ENCODE measurements at places on chromosomes 2 and 18.

DNA sequence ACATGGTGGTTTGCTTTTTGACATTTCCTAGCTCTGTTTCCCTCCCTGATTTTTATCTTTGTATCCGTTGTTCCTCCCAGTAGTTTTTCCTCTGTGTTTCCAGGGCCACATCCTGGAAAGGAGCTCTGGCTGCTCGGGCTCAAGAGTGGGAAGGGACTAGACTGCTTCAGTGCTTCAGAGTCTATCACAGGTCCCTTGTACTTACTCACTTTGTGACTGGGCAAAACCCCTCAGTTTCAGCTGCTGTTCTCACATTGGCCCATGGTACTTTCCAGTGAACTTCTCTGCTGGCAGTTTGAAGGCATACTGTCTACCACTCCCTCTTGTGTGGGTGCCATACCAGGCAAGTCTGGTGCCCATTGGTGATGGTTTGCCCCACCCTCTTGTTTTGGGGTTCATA, 7.5 kb upstream of the STAMBP start:
- DNase-seq, result no peak

- peak; percentile 64 for DNase-seq
Measured at GRCh38 chr2:73176881-73177644, 25.3 kb upstream of the NOTO start.

GRCh38 chr2:71785516-71785981, 332.2 kb downstream of the DYSF start:
- no peak for DNase-seq

DNA sequence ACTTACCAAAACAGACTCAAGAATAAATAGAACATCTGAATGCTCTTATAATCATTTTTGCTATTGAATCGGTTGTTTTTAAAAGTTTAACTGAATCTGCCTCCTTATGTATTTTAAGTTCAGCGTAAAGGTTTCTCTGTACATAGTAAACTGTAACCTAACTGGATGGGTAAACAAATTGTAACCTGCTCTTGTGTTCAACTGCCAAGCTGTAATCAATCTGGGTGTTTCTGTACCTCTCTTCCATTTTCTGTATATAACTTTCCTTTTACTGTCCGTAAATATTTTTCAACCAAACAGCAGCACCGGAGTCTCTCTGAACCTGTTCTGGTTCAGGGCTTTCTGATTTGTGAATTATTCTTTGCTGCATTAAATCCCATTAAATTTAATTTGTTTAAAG, 27.6 kb upstream of the DNAH7 start:
- no peak for DNase-seq

GRCh38 chr2:51165534-51166260, 133.8 kb upstream of the NRXN1 start:
- no peak for DNase-seq

DNA sequence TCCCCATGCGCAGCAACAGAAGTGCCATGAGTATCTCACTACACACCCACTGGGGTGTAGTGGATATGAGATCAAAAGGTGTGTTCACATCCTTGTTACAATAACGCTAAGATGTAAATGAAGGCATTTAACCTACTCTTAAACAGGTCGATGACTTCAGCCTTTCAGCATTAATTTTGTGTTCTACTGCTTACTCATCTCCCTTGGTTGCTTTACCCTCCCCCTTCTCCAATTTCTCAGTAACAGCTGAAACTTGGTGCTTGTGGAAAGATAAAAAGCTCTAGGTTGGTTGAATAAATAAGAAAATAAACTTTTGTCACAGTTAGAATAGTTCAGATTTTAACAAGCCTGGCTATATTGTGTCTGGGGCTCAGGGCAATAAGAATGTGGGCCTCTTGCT, 147.5 kb upstream of the SESTD1 start:
- DNase-seq, result no peak

GRCh38 chr2:41109744-41110143, 657.9 kb upstream of the SLC8A1 start:
- no peak for DNase-seq

- DNase-seq, result no peak
Measured at GRCh38 chr18:41324020-41324791, 630.8 kb upstream of the PIK3C3 start.

GRCh38 chr2:239258248-239258647, 142.6 kb downstream of the HDAC4 start:
- DNase-seq, result no peak

- no peak for DNase-seq
Measured at GRCh38 chr18:26710470-26711096, 154.9 kb downstream of the AQP4 start.

- no peak for DNase-seq
Measured at GRCh38 chr2:113232740-113233139, 46.0 kb downstream of the PAX8 start.

- peak; percentile 66 for DNase-seq
Measured at GRCh38 chr2:77005522-77005921, 516.7 kb downstream of the LRRTM4 start.

GRCh38 chr2:105712981-105713596, 31.6 kb upstream of the NCK2 start:
- DNase-seq, result no peak

DNA sequence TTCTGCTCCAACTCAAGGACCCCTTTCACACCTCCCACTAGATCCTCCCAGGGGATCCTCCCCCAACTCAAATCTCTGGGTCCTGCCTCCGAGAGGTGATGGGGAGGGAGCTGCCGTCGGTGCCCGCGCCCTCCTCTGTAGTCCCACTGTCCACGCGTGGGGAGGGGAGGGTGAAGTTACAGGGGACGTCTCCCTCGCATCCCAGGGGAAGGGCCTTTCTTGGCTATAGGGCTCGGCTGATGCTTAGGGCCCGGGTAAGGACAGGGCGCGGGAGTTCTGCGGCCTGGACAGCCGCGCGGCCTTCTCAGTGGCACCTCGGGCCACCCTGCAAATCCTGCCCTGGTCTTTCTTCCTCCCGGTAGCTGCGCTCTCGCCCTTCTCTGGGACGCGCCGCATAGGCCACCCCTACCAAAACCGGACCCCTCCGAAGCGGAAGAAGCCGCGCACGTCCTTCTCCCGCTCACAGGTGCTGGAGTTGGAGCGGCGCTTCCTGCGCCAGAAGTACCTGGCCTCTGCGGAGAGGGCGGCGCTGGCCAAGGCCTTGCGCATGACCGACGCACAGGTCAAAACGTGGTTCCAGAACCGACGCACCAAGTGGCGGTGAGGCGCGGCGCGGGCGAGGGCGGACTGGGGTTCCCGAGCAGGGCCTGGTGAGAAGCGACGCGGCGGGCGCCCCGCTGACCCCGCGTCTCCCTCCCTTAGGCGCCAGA, 1.2 kb downstream of the TLX2 start:
- DNase-seq, result no peak

DNA sequence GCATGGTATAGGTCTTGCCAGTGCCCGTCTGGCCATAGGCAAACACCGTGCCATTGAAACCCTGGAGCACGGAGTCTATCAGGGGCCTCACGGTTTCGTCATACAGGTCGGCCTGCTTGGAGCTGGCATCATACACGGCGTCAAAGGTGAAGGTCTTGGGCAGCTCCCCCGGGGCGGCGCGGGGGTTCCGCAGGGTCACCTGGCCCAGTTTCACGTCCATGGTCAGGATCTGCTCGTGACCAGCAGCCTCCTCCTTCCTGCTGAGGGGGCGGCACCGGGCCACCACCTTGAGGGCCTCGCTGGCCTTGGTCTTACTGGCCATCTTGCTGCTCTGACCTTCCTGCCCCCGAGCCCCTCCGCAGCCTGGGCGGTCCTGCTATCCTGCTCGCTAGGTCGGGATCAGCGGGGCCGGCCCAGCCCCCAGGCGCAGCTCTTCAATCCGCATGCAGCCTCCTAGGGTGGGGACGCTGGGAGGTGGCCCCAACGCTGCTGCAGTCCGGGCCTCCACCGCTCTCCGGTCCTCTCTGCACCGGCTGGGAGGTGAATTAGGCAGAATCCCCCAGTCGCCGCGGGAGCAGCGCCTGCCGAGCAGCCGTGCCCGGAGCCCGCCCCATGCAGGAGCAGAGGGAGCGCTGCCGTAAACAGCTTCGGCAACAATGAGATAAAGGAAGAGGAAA, 563 bp downstream of the KIF3C start:
- DNase-seq, result no peak

DNA sequence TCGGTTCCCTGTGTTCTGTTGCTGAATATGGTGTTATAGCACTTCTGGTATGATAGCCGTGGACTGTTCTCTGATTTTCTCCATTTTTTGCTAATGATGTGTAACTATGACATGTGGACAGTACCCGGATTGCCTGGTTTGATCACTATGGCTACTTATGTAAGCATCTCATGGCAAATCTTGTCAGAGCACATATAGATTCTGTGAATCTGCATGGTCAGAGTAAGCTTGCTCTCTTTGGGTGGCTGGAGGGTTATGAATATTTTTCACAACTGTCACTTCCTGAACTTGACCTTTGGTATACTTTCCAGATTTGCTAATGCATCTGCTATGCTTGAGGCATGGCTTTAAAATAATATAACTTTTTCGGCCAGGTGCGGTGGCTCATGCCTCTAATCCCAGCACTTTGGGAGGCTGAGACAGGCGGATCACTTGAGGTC, 36.8 kb upstream of the ATP8B1 start:
- no peak for DNase-seq

- no peak for DNase-seq
Measured at GRCh38 chr2:150866431-150866830, 379.0 kb upstream of the RND3 start.

DNA sequence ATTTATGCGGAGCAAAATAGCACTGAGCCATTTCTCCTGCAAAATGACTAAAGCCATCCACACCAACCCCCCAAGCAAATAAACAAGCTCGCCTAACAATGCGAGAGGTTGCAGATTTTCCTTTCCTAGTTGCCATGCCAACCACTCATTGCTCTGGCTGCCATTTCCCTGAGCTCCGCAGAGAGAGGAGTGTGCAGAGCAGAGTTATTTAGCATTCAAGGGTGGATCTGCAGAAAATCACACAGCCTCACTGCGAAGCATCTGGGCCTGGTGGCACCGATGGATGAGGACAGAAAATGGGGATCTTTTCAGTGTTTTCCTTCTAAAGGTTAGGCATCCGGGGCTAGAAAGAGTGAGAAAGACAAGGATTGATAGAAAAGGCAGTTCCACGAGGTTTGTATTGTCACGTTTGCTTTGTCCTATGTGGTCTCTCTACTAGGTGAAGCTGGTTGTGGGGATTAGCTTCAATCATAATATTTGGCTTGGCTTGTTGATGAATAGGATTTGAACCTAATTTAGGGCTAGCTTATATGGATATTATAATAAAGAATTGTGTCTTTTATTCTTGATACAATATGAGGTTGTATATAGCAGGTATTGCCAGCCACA, 110.2 kb upstream of the UNC80 start:
- no peak for DNase-seq

DNA sequence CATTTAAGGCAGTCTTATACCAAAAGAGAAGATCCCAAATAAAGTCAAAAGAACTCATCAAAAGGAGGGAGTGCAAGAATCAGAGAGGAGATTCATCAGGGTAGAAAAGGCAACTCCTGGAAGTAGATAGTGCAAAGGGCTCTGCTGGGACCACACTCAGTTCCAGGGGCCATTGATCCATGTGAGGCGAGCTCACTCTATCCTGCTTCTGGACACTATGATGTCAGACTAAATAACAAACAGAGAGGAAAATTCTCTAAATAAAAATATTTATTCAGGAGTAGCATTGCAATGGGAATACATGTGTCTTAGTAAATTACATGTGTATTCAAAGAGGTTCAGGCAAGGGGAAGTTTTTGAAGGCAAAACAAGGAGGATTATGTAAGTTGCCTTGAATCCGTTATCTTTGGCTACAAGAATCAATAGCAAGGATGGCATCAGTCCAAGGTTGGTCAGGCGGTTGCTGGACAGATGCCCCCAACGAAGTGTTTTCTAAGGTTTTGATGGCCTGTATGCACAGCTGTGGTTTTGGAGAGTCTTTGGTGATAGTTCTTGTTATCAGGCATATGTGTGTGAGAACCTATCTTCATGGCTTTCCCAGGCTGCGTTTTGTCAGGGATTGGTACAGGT, 13.2 kb upstream of the SERPINB12 start:
- no peak for DNase-seq

GRCh38 chr18:32482117-32482516, 11.4 kb upstream of the GAREM1 start:
- DNase-seq, result no peak

DNA sequence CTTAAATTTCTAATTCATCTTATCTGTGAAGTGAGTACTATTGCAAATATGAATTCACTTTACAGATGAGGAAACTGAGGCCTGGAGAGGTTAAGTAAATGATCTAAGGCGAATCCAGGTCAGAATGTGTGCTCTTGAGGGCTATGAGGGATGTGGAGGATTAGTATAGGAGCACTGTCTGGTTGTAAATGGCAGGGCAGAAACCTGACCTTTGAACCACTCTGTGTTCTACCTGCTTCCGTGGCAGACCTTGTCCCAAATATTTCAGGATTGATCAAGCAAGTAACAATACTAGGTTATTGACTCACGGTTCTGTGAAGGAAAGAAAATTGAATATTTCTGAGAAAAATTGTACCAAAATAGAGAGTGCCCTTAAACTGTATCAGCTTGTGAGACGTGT, 74.7 kb downstream of the PTPRM start:
- DNase-seq, result no peak

DNA sequence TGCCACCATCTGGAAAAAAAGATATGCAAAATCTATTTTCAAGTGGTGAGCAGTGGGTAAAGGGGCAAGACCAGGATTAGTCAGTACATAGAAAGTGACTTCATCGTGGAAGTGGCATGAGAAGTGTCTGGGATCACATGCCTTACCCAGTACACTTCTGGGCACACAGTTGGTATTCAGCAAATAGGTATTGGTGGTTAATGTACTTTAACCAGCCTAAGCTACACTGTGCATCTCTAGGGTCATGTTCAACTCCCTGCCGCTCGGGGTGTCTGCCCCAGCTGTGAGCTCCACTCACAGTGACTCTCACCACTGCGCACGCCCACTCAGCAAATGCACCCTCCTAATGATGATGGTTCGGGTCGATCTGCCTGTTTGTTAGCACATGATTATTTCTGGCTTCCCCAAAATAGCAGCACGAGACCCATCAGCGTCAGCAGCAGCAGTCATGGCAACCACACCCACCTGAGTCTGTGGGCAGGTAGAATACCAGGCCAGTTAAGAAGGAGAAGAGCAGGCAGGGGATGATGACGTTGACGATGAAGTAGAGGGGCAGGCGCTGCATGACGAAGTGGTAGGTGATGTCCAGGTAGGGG, 11.1 kb downstream of the CHRNA1 start:
- peak; percentile 75 for DNase-seq

- DNase-seq, result no peak
Measured at GRCh38 chr18:43931439-43931838, 654.1 kb upstream of the SYT4 start.

DNA sequence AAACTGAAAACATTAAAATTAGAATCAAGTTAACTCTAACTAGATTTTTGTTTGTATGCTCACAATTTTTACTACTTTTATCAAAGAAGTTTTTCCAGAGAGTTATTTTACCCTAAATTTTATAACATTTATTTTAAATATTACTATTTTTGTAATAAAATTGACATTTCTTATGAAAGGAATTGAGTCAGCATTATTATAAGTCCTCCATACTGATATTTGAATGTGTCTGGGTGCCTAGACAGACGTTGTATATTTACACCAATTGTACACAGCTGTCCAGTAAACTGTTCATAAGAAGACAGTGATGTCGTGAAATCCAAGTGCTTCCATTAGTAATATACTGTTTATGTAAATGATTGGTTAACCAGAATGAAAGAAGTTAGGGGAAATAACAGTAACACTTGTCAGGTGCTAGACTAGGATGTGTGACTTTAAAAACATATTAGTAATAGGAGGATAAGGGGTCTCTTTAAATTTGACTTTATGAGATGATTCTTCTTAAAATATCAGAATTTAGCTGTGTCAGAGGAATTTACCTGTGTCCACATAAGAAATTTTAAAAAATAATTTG, 73.7 kb downstream of the TANK start:
- DNase-seq, result no peak
